Endothelial cell of umbilical vein (primary cell): ENCODE measurements at places on chromosomes 5 and 9.
A peak's percentile ranks its signal among the peaks of the same experiment; 100 is the strongest.

DNA sequence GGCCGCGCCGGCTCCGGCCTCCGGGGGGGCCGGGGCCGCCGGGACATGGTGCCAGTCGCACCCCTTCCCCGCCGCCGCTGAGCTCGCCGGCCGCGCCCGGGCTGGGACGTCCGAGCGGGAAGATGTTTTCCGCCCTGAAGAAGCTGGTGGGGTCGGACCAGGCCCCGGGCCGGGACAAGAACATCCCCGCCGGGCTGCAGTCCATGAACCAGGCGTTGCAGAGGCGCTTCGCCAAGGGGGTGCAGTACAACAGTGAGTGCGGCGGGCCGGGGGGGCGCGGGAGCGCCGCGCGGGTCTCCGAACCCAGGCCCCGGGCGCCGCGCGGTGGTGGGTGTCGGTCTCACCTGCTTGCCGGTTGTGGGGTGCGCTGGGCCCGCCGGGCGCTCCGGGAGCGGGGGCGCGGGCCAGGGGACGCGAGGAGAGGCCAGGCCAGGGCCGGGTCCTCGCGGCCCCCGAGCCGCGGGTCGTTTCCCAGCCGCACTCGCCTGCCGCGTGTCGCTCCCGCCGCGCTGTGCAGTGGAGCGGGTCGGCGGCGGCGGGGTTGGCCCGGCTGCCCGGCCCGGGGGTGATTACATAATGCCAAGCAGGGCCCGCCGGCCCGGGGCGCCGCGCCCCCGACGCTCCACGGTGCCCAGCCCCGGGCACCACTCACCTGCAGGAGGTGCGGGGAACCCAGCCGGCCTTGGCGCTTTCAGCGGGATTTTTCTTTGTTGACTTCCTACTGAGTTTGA, 492 bp downstream of the RABL6 start:
- peak; percentile 25 for DNase-seq

GRCh38 chr5:92222449-92222848, 839.3 kb upstream of the ARRDC3 start:
- DNase-seq, result no peak

DNA sequence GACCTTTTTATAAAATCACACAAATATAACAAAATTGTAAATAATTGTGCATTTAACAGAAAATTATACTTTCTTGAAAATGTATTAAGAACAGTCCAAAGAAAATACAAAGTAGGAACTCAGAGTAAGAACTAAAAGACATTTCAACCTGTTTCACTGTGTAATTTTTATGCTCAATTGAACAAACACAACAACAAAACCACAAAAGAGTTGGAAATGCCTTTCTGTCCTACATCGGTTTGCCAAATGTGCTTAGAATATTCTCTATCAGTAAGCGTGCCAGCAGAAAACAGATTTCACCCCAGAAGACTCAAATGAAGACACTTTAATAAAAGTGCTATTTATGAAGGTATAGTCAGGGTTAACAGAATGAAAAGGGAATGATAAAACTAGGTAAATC, 592.1 kb downstream of the PRELID2 start:
- no peak for DNase-seq

- DNase-seq, result no peak
Measured at GRCh38 chr5:17178373-17178675, 39.1 kb upstream of the BASP1 start.

DNA sequence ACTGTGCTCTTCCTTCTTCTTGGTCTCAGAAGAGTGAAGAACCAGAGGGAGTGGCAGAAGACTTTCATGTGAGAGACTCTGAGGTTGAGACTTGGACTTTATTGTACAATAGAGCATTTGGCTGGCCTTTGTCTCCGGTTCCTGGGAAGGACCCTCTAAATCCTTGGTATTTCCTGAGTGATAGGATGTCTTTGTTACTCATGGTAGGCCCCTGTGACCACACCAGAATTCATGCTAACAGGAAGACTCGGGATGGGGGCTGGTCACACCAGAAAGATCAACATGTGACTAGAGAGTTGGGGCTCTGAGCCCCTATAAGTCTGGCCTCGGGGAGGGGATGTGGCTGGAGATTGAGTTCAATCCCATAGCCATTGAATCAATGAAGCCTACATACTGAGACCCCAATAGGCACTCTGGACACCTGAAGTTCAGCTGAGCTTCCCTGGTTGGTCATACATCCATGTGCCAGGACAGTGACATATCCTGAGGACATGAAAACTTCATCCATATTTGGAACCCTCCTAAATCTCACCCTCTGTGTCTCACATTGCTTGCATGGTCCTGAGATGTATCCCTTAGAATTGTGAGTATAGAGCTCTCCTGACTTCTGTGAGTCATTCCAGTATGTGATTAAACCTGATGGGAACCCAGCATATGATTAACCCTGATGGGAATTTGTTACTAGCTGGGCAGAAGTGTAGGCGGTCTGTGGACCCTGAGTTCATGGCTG, 201.7 kb downstream of the GADD45G start:
- DNase-seq, result peak; percentile 34

DNA sequence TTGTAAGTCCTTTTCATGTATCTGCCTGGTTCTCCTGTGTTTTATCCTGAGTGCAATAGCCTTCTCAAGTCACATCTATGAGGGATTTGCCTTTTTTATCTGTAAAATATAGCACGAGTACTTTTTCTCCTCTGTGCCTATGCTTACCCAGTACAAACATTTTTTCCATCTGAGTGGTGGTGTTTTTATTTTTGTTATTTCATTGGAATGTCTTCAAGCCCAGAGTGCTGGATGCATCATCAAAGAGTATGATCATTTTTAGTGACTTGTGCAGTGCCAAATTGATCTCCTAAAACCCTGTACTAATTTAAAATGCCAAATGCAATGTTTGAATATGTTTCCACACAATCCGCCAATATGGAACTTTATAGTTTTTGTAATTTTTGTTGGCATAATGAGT, 86.1 kb downstream of the TLE4 start:
- no peak for DNase-seq
